Activated gamma-delta T cell (primary cell): ENCODE measurements at places on chromosomes 3 and 15.

- no peak for DNase-seq
These were observed 19.6 kb upstream of the TASOR start for GRCh38 chr3:56702490-56703315.

- no peak for DNase-seq
These were observed 21.4 kb upstream of the CSPG4 start for GRCh38 chr15:75733761-75734651.

DNA sequence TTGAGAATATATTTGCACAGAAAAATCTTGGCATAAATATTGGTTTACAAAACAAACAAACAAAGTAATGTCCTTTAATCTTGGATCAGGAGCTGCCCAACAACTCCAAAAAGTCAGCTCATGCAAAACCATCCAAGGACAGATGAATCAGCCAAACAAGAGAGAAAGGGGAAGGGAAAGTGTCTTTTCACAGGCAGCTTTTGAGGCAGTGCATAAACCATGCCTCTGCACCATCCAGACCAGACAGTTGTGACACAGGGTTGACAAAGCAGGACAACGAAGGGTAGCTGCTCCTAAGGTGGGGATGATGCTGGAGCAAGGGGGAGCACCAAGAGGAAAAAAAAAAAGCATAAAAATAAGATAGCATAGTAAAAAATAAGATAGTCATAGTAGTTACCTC, 8.7 kb downstream of the CD86 start:
- DNase-seq = no peak

- DNase-seq = no peak
These were observed 248.4 kb downstream of the KCNH8 start for GRCh38 chr3:19396726-19397125.

DNA sequence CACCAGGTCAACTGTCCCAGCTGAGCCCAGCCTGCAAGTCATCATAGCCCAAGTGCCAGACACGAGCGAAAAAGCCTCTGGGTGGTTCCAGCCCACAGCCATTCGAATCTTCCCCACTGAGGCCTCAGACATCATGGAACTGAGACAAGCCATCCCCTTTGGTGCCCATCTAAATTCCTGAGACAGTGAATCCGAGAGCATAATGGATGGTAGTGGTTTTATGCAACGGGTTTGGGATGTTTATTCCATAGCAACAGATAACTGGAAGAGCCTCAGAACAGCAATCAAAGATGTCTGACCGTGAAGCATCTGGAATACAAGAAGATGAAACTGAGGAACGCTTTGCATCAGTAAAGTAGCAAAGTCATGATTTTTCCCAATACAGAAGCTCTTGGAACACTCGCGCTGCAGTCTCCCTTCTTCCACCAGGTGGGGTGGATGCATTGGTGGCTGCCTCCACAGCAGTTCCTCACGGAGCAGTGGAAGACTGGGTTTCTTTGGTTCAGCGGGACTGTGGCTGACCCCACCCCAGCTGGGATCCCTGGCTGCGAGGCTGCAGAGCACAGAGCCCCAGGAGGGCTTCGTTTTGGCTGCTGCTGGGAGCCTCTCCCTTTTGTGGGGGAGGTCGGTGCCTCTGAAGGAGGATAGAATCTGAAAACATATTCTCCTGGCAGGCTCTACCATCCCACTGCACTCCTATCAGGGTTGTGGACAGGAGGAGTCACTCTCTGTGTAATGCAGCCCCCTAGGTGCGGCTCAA, 26.4 kb upstream of the PDE8A start:
- DNase-seq = no peak

- no peak for DNase-seq
These were observed 176.4 kb downstream of the TJP1 start for GRCh38 chr15:29645841-29646240.

GRCh38 chr3:61574854-61575253, 13.5 kb downstream of the PTPRG start:
- no peak for DNase-seq

- no peak for DNase-seq
These were observed 202.8 kb downstream of the CADM2 start for GRCh38 chr3:85161544-85161943.
